ENCODE measurements at places on chromosomes 2 and 18.

DNA sequence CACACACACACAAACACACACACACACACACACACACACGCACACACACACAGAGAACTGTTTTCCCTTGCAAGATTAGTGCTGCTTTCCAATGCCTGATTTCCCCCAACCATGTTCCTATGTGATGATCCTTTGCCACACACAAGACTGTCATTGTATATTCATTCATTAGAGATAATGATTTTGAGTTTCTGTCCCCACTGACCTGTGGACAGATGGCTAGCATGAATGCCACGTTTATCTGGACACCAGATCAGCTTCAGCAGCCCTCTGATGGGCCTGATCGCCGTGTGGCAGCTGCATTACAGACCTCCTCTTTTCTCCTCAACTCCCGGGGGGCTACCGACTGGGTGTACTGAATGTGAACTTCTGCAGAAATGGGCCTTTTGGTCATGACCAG lies 353.0 kb downstream of the MYCN start:
- DNase-seq = no peak

DNA sequence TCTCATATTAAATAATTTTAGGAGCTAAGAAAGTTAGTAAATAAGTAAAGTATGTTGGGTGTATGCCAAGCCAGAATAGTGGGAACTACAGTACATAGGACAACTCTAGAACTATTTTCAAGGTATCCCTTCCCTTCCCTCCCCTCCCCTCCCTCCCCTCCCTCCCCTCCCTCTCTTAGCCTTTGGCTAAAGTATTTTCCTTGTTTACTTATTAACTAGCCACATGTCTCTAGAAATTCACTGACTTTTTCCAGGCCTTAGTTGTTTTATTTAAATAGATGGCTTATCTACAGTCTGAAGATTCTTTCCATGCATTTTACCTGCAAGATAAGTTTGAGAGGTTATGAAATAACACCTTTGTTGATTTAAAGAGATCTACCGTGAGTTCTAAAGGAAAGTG lies 402.1 kb downstream of the PARD3B start:
- no peak for DNase-seq

GRCh38 chr2:152367547-152368390 lies 32.8 kb downstream of the FMNL2 start:
- no peak for DNase-seq

GRCh38 chr2:12109363-12110017 lies 363.1 kb downstream of the LPIN1 start:
- DNase-seq = no peak

- DNase-seq = no peak
Observed at GRCh38 chr2:1002350-1002749, 51.7 kb downstream of the SNTG2 start.

Data from NAMALWA (cell line).